ENCODE measurements at places on chromosomes 3 and 15.

GRCh38 chr15:89662893-89663626 is 7.8 kb upstream of the KIF7 start:
- no peak for DNase-seq

- DNase-seq = no peak
These were observed 4.3 kb downstream of the HRG start for GRCh38 chr3:186670155-186670554.

DNA sequence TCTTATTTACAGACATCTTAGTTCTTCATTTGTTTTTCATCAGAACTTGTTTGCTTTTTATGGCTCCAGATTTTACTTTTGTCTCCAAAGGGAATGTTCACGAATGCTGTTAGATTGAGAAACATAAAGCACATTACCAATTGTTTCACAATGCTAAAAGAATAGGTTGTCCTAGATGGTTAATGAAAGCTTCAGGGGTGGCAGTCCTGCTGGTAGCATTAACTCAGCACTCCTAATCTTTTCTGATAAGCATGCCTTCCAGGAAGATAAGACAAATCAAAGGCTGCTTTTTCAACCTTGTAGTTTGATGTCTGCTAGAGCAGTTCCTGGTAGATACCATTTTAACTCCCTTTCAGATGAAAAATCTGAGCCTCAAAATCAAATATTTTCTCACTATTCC is 619.4 kb downstream of the PYDC2 start:
- DNase-seq = no peak

GRCh38 chr3:112579232-112579631 is 17.4 kb downstream of the SLC35A5 start:
- DNase-seq = no peak

DNA sequence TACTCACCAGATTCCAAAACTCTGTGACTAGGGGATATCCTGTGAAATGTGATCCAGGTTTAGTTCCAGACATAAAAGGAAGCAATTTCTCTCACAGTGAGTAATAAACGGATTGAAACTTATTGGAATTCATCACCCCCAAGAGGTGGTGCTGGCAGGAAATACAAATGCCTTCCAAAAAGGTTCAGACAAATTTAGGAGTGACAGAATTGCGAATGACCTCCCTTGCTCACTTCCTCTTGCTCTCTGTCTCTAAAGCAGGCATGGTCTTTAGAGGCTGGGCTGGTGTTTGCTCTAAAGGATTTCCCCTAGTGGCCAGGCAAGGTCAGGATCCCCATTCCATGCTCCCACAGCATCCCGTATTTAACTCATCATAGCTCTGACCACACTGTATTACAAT is 449.4 kb upstream of the PPP2R3A start:
- DNase-seq = no peak

GRCh38 chr3:78238811-78239210 is 1198.9 kb downstream of the ROBO2 start:
- no peak for DNase-seq

- DNase-seq = peak; percentile 60
These were observed 554 bp downstream of the CHST13 start for GRCh38 chr3:126524429-126524988.

- no peak for DNase-seq
These were observed 140.4 kb downstream of the SNRPN start for GRCh38 chr15:25095179-25095578.

DNA sequence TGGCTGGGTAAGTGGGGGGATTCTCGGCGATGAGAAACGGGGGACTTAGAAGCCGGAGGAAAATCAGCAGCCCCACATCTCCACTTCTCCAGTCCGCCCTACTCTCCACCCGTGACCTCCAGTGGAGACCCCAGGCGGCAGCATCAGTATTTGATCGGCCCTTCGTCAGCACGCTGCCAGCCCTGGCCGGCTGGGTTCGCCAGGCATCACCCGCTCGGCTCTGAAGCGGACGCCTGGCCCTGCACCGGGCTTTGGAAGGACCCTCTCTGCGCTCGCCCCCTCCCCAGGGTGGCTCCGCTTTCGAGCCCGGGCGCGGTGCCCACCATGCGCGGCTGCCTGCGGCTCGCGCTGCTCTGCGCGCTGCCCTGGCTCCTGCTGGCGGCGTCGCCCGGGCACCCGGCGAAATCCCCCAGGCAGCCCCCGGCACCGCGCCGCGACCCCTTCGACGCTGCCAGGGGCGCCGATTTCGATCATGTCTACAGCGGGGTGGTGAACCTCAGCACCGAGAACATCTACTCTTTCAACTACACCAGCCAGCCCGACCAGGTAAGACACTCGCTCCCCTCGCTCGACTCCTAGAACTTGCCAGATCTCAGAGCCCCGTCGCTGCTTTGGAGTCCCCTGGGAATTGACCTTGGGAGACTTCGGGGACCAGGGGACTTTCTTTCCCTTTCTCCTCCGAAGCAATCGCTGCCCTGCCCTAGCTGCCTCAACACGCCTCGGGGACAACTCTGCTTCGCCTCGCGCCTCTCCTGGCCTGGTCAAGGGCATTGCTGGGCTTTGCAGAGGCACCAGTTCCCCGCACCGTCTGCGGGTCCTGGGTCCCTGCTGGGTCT is 561 bp downstream of the SIDT1 start:
- DNase-seq = peak; percentile 44

GRCh38 chr15:39156166-39156565 is 424.7 kb upstream of the THBS1 start:
- no peak for DNase-seq

DNA sequence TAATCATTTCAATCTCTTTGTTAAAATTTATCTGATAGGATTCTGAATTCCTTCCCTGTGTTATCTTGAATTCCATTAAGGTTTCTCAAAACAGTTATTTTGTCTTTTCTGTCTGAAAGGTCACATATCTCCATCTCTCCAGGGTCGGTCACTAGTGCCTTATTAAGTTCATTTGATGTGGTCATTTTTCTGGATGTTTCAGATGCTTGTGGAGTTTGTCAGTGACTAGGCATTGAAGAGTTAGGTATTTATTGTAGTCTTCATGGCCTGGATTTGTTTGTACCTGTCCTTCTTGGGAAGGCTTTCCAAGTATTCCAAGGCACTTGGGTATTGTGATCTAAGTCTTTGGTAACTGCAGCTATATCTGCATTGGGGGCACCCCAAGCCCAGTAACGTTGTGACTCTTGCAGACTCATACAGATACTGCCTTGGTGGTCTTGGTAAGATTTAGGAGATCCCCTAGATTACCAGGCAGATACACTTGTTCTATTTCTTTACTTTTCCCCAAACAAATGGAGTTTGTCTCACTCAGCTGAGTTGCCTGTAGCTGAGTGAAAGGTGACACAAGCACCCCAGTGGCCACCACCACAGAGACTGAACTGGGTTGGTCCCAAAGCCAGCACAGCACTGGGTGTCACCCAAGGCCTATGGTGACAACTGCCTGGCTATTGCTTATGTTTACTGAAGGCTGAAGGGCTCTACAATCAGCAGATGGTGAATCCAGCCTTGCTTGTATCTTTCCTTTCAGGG is 18.9 kb upstream of the SLC27A2 start:
- no peak for DNase-seq

DNA sequence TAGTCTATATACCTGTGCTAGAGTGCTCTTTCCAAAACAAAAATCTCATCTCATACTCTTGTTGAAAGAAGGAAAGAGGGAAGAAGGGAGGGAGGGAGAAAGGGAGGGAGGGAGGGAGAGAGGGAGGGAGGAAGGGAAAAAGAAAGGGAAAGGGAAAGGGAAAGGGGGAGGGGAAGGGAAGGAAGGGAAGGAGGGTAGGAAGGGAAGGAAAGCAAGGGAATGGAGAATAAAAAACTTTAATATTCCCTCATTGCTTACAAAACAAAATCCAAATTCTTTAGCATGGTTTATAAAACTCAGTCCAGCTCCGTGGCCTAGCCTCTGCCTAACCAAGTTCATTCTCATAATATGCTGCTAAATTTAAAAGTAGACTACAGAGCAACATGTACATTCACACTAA is 104.5 kb downstream of the ERC2 start:
- DNase-seq = no peak

DNA sequence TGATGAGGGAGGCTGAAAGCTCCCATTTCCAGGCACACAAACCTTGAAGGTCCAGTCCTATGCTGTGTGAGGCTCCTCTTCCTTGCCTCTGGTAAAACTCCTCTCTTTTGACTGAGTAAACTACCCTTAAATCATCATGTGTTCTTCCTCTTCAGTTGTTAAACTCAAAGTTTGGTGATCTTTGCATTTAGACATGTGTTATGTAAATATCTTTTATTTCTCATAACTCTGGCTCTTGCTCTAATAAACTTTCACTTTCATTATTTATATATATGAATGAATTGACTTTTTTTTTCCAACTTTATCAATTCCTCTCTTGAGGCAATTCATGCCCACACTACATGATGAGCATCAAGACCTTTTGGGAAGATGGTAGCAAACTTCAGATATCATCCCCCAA is 26.6 kb downstream of the SUCNR1 start:
- DNase-seq = no peak

DNA sequence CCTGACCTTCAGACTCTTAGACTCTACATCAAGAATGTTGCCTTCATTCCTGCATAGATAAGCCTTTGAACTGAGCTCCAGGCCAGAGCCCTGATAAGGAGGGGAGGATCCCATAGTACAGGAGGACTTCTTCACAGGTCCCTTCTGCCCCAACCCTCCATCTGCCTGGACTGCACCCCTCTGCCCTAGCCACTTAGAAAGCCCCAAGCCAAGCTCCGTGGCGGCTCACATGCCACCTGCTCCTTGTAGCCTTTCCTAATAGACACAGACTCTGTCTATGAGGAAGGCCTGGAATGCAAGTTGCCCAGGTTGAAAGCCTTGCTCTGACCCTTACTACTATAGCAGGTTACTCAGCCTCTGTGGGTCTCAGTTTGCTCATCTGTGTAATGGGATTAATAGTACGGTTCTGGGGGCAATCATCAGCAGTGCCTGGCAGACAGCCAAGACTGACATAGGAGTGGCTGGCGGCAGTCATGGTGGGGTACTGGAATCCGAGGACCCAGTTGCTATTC is 11.6 kb downstream of the PCSK6 start:
- no peak for DNase-seq

DNA sequence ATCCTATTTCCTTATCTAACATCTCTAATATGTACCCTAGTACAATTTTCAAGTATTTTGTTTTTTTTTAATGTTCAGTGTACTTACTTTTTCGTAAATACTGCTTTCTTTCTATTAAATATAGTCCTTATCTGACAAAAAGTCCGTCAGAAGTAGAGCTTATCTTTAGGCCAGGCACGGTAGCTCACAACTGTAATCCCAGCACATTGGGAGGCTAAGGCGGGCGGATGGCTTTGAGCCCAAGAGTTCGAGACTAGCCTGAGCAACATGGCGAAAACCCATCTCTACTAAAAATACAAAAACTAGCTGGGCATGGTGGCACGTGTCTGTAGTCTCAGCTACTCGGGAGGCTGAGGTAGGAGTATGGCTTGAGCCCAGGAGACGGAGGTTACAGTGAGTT is 41.1 kb downstream of the USP3 start:
- DNase-seq = no peak

DNA sequence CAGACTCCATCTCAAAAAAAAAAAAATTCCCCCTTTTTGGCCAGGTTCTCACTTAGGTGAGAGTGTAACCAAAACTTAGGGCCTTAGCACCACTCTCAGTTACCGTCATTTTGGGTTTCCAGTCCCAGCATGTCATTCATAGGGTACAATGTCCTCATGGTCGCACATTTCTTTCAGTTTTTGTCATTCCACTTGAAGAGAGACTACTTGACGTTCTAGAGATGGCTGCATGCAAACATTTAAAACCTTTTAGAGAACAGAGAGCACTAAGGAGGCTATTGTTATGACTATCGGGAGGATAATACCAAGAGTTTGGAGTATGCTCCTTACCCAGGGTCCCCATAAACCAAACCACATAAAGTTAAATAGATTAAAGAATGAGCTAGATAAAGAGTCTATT is 37.9 kb upstream of the THUMPD3 start:
- no peak for DNase-seq

- DNase-seq = no peak
These were observed 5.4 kb upstream of the TRIM59 start for GRCh38 chr3:160454995-160455394.

- no peak for DNase-seq
These were observed 44.8 kb downstream of the TMEM40 start for GRCh38 chr3:12714278-12714677.

GRCh38 chr15:65771870-65772269 is 20.2 kb downstream of the DENND4A start:
- no peak for DNase-seq

Data from naive thymus-derived CD8-positive, alpha-beta T cell (primary cell).